Activated CD8-positive, alpha-beta memory T cell treated with anti-CD3 and anti-CD28 coated beads for 48 hours (primary cell): ENCODE measurements at places on chromosomes 4 and X.

GRCh38 chr4:114998316-114998715, 115.1 kb downstream of the NDST4 start:
- no peak for DNase-seq

DNA sequence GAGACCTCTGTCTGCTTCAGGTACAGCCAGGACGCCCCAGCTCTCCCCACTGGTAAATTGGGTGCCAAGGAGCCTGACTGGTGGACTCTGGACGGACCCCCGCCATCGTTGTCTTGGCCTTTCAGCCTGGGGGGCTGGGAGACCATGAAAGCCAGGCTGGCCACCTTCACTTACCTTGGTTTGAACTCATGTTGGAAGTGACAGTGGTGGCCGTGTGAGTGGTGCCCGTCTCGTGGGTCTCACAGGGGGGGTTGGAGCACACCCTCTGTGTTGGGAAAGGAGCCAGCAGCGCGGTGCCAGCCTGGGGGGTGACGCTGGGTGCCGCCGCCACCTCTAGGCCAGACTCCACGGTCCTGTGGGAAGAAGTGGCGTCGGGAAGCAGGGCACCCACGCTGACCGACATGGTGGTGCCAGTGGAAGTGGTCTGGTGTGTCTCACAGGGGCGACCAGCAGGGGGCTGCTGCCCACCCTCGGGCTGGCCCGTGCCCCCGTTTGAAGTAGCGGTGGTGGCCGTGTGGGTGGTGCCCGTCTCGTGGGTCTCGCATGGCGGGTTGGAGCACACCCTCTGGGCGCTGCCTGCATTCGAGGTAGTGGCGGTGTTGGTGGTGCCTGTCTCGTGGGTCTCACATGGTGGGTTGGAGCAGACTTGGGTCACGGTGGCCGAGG, 9.6 kb upstream of the RENBP start:
- DNase-seq, result no peak

DNA sequence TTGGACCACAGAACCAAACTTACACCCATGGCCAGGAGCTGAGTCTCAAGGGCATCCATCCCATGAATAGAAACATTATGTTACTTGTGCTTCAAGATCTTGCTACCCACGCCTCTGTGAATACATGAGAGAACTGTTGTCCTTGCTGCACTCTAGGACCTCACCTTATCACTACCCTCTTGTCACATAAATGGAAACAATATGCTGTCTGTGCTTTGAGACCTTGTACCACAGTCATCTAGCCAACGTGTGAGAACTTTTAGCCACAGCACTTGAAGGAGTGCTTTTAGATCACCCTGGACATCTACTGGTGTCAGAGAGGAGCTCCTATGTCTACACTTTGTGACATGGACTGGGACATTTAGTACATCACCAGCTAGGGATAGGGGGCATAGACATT, 30.7 kb upstream of the HUWE1 start:
- no peak for DNase-seq

GRCh38 chr4:6761649-6762615, 20.6 kb upstream of the KIAA0232 start:
- DNase-seq, result no peak

- no peak for DNase-seq
Measured at GRCh38 chrX:132504417-132504816, 15.6 kb upstream of the MBNL3 start.

DNA sequence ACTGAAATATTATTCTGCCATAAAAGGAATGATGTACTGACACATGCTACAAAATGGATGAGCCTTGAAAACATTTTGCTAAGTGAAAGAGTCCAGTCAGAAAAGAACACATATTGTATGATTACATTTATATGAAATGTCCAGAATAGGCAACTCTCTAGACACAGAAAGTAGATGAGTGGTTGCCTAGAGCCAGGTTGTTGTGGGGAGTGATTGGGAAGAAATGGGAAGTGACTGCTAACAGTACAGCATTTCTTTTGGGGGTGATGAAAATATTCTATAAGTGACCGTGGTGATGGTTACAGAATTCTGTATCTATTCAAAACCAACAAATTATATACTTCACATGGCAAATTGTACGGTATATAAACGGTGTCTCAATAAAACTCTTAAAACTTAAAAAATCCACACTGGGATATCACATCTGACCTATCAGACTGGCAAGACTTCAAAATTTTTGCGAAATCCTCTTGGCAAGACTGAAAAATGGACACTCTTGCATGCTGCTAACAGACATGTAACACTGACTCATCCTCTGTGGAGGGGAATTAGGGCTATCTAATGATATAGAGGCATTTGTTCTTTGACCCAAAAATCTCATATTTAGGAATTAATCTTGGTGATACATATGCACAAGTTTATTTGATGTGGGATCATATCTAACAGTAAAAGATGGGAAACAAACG, 71.8 kb downstream of the FAM13A start:
- DNase-seq, result no peak

DNA sequence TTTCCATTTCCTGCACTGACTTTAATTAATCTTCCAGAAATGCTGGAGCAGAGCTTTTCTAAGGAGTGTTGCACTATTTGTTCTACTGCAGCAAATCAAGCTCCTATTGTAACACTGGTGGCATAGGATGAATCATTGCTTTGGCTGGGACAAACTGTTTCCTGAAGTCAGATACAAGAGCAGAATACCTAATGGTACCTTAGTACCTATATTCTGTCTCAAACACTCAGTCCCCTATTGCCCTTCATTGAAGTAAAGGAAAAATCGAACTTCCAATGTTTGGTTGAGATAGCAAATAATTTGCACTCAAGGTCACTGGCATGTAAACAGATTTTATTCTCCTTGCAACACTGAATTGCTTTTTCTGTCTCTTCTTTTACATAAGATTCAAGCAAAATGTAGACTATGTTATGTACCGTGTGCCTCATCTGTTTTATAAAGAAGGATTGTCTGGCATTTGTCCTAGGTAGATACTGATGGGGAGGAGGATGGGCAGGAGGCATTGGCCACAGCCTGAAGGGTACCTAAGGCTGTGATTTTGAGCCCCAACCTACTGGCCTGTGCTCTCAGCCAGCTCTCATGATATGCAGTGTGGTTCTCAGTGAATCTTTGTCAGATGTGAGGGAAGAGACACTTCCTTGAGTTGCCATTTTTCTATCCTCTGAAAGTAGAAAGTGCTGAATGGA, 141.6 kb downstream of the AASDH start:
- no peak for DNase-seq

GRCh38 chr4:26891054-26891453, 30.4 kb downstream of the STIM2 start:
- DNase-seq, result no peak

GRCh38 chrX:130637591-130637990, 235.8 kb downstream of the RBMX2 start:
- no peak for DNase-seq

- no peak for DNase-seq
Measured at GRCh38 chr4:13541720-13542576, 2.4 kb downstream of the NKX3-2 start.

DNA sequence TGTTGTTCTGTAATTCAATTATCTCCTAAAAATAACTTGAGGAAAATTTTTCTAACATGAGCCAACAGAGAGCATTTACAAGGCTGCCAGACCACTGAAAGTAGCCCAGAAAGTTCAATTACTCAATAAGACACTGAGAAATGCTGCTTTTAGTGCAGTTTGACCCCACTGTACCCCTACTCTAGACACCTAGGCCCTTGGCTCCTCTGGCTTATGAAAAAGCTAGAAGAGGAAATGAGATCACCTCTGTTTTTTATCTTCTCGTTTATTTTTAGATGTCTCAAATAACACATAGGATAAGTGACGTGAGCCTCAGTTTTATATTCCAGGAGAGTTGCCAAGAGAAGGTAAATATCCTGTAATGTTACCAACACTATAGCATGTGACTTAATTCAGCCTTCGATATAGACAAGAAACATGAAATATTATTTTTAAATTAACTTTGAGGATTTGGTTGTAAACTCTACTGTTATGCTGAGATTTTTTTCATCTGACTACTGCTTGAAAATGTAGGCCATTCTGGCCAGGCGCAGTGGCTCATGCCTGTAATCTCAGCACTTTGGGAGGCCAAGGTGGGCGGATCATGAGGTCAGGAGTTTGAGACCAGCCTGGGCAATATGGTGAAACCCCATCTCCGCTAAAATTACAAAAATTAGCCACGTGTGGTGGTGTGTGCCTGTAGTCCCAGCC, 24.4 kb downstream of the TNIP3 start:
- DNase-seq, result no peak

DNA sequence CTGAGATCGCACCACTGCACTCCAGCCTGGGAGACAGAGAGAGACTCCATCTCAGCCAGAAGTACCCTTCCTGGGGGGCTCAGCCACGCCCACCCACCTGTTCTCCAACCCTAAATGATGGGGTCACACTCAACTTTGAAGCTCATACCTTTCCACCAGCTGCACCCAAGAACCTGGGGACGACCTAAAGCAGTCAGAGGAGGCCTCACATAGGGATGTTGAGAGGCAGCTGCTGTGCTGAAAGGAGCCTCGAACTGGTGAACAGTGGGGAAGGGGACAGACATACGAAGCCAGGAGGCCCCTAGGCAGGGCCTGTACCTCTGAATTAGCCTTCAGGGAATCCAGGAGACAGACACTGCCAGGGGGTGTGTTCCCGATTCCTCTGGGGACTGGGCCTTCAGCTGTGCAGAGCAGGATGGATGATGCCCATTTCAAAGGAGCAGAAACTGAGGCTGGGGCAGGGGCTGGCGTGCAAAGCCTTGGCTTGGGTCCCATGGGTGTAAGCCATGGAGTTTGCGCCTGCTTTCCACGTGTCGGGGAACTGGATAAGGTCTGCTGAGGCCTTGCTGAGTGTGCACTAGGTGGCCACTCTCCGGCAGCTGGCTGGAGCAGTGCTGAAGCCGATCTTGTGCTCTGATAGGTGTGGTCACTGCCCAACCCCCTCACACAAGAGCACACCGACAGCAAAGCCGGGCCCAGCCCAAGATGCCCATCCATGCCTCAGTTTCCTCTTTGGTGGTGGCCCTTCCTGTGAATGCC, 130.8 kb downstream of the CPZ start:
- no peak for DNase-seq

DNA sequence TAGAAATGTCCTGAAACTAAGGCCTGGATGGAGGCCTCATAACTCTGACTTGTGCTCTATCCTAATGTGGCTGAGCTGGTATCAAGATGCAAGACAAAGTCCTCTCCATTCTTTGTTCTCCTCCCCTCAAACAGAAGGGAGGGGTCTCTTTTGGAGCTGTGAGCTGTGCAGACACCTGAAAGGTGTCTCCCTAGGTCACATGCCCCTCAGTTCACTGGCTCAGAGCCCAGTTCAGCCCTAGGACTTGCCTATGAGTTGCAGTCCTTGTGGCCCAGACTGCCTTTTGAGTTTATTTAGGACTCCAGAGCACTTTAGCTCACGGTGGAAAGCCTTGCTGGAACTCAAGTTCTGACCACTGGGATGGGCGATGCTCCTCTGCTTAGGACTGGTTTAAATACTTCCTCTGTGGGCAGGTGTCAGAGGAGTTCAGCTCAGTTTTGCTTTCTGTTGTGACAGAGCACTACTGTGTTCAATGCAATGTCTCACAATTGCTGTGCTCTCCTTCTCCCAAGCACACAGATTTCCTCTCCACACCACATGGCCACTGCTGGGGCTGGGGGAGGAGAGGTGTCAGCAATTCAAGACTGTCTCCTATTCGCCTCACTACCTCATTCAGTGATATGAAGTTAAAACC, 84.8 kb upstream of the ZNF827 start:
- DNase-seq, result no peak

DNA sequence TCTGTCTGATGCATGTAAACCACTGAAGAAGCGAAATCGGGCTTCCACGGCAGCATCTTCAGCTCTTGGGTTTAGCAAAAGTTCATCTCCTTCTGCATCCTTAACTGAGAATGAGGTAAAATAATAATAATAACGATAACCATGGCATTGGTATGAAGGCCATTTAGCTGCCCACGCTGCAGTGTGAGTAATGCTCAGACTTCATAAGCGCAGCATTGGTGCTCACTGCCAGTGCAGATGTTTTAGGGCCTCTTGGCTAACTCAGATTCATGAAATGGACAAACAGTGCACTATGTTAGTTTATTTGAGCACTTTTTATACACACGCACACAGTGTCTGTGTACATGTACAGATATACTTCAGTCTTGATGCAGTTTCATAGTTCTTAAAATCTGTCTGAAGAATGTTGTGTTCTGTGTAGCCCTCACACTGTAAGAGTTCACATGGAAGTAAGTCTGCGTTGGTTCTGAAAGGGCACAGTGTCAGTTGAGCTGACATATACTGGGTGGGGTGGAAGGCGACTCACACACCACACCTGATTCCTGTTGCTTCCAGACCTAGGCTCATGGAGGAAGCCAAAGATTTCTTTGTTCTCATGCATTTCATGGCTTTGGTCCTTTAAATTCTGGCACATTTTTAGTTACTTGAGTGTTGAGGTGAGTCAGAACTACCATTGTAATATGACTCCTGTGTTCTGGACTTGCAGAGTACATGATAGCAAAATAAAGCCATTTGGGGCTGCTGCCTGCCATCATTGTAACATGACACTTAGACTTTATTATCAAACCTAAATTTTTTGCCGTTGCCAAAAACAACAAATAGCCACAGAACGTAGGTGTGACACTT, 68.7 kb downstream of the NSD2 start:
- no peak for DNase-seq

GRCh38 chr4:86563416-86563815, 30.7 kb upstream of the PTPN13 start:
- DNase-seq, result no peak

- peak; percentile 7 for DNase-seq
Measured at GRCh38 chr4:74932832-74933561, at the start of gene PARM1. Gene PARM1 (plus strand): TSS chr4:74933116. CDS start chr4:74933328, 212 bp downstream.

DNA sequence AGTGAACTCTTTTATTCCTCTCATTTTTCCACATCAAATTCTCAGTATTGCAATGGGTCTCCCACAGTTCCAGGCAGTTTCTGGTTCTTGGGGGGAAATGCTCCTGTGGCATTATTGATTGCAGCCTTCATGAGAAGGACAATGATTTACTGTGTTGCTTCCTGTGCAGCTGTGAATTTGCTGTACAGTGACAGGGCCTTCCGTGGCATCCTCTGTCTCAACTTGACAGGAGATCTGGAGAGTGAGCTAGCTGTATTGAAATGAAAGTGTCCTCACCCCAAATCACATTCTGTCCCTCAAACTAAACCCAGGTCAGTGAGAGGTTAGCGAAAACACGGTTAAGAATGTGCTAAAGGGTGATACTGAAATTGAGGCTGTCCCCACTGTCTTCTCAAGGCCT, 77.1 kb upstream of the ATOH1 start:
- DNase-seq, result no peak

GRCh38 chrX:119273420-119274192, 37.5 kb downstream of the PGRMC1 start:
- DNase-seq, result no peak

DNA sequence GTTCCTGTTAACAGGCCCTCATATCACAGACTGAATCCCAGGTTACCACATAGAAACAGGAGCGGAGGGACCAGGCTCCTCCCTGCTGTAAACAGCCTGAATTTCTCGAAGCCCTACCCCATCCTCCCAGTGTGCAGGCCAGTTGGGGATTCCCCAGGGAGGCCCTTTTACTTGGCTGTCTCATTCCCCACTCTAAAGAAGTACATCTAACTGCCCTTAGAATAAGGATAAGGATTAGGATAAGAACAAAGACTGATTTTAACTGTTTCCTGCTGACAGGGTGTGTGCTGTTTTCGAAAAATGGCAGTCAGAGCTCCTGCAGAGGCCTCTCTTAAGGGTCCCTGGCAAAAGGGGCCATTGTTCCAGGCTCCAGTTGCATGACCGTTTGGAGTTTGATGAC, 133.7 kb downstream of the PAPSS1 start:
- no peak for DNase-seq

GRCh38 chr4:53043891-53044650, 182.0 kb downstream of the RASL11B start:
- DNase-seq, result no peak
